ENCODE measurements at places on chromosomes 2 and 18.

DNA sequence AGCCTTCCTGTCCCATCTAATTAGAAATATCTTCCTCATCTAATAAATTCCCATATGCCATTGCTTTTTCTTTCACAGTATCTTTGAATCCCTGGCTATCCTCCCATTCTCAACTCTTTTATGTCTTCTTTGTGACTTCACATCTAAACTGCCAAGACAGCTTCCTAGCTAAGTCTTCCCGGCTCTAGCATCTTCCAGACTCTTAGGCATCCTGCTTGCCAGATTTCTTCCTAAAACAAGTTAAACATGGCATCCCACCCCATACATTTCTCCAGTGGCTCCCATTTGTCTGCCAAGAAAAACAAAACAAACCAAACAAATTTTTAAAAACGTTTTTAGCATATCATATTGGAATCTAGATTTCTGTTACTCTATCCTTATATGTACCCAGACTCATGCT lies 751.9 kb downstream of the MBD2 start:
- no peak for DNase-seq

DNA sequence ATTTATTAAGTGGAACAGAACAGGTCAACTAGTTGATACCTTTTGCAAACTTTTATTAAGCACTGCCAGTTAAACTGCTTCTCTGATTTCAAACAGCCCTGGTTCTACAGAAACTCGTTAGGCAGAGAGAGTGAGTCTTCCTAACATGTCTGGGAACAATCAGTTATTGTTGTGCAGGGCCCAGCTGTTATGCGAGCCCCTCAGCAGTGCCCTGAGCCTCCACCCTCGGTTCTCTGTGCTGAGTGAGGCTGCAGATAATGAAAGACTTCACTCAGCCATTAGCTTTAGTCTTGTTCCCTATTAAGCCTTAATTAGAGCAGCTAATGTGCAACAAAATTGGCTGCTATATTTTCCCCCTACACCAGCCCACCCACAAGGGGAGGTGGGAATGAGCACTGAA lies 39.6 kb downstream of the KCTD18 start:
- no peak for DNase-seq

DNA sequence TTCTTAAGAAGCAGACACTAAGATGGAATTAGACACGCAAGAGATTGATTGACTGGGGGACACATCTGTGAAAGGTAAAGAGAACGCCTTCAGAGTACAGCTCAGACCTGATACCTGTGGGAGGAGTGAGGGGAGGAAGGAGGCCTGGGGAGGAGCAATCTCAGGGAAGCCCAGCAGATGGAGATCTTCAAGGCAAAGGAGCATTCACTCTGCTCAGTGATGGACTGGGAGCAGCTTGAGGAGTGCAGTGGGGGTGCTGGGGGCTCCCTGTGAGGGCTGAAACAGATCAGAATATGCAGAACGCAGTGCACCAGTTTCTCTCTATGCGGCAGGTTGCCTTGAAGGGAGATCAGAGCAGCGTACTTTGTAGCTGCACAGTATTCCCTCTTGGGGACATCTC lies 103.7 kb upstream of the ATP8B1 start:
- DNase-seq, result no peak

GRCh38 chr2:176931588-176932563 lies 280.7 kb upstream of the HNRNPA3 start:
- DNase-seq, result no peak

DNA sequence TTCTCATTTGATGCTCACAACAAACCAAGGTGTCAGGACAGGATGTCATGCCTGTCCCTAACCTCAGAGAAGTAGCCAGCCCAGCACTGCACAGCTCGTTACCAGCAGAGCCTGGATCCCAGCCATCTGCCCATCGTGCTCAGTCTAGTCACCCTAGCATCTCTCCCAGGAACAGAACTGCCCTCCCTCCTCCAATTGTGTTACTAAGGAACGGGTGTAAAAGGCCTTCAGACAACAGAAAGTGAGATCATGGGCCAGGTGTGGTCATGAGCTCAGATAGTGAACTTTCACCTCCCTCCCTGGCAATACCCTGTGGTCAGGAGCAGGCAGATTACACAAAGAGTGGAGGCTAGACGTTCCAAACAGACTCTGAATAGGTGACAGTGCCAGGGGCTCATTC lies 111.8 kb upstream of the PPP1CB start:
- DNase-seq, result no peak

DNA sequence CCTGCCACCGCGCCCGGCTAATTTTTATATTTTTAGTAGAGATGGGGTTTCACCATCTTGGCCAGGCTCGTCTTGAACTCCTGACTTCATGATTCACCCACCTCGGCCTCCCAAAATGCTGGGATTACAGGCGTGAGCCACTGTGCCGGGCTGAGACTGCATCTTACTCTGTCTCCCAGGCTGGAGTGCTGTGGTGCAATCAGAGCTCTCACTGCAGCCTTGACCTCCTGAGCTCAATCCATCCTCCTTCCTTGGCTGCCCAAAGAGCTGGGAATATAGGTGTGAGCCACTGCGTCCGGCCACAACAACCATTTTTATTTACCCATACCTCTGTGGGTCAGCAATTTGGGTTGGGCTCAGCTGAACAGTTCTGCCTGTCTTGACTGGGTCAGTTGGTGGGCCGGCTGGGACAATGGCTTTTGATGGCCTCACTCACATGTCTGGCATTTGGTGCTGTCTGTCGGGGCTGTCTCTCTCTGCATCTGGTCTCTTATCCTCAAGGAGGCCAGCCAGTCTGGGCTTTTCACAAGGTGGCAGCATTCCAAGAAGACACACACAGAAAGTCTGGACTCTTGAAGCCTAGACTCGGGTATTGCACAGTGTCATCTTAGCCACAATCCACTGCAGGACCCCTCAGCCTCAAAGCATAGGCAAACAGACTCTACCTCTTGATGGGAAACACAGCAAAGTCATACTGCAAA lies 116.8 kb upstream of the GATA6 start:
- no peak for DNase-seq

DNA sequence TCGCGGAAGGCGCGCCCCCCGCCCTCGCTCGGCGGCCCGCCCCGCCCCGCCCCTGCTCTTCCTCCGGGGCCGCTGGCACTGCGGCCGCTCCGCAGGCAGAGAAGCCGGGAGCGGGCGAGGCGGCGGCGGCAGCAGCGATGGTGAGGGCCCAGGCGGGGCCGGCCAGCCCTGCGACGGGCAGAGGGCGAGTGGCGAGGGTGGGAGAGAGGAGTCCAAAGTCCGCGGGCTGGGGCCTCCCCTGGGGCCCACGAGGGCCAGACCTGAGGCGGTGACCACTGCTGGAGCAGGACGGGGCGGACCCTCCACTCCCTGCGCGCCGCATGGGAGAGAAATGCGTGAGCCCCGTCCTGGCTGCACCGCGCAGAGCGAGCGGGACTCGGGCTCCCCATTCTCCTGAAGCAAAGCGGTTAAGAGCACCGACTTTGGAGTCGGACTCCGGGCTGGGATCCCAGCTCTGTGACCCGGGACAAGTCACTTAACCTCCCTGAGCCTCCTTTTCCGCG lies at the start of gene VAMP5:
TSS of gene VAMP5 (plus strand) at position 78 of the 503 bp plus-strand sequence. CDS start at position 138, 60 bp downstream.
- DNase-seq, result peak; percentile 49

- DNase-seq, result no peak
These were observed 182.1 kb upstream of the CCDC68 start for GRCh38 chr18:55141318-55141717.

- DNase-seq, result no peak
These were observed 257.6 kb upstream of the RAB6C start for GRCh38 chr2:129721846-129722245.

DNA sequence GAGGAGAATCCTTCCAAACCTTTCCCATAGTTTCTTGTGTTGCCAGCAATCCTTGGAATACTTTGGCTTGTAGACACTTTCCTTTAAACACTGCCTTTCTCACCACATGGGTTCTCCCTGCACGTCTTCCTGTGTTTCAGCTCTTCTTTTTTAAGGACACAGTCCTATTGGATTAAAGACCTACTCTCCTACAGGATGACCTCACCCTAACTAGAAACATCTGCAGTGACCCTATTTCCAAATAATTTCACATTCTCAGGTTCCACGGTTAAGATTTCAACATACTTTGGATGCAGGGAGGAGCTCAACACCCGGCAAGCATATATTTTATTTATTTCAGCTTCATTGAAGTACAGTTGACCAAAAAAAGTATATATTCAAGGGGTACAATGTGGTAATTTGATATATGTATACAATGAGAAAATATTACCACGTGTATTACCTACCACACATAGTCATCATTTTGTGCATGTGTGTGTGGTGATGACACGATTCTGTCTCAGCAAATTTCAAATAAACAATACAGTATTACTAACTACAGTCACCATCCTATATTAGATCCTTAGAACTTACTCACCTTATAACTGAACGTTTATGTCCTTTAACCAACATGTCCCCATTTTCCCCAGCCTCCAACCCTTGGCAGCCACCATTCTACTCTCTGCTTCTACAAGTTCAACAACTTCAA lies 745.0 kb downstream of the CBLN2 start:
- DNase-seq, result no peak

GRCh38 chr2:217314021-217314460 lies 454.2 kb upstream of the TNP1 start:
- DNase-seq, result no peak

DNA sequence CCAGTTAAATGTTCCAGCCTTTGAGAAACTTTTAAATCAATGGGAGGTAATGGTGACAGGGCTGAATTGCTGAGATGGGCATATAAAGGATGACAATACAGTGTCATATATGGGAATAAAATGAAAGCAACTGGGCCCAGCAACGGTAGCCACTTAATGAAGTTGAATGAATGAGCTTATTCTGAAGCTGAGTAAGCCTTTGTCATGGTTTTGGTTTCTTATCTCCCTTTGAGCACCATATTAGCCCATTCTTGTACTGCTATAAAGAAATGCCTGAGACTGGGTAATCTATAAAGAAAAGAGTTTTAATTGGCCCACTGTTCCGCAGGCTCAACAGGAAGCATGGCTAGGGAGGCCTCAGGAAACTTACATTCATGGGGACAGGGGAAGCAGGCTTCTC lies 3.5 kb upstream of the THUMPD2 start:
- no peak for DNase-seq

DNA sequence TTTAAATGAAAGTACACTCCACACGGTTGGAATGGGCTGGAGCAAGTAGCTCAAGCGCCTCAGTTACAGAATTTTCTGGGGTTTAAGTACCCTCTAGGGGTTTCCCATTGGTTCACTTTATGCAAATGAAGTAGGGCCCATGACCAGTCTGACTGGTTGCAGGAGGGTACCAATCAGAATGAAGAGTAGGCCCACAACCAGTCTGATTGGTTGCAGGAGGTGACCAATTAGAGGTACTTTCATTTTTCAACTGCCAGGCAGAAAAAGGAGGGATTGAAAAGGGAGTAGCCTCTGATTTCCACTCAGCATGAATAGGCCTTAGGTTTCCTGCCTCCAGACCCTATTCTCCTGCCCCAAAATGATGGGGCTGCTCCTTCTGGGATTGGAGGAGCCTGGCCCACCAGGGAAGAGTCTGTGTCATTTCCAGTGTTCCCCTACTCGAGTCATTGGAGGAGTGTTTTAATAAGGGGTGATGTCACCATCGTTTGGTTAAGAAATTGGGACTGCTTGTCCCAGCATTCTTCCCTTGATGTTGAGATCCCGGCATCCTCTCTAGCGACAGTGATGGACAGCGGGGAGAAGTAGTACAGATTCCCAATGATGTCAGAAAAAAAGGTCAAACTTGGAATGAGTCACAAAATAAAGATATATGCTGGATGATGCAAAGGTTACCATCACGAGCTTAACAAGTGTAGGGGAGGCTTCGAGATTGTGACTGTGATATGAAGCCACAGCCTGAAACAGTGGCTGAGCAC lies 210.4 kb downstream of the SH3BP4 start:
- no peak for DNase-seq

GRCh38 chr2:61135510-61135909 lies 26.5 kb upstream of the C2orf74 start:
- DNase-seq, result no peak

GRCh38 chr18:31407649-31408048 lies 31.1 kb downstream of the DSG4 start:
- no peak for DNase-seq

DNA sequence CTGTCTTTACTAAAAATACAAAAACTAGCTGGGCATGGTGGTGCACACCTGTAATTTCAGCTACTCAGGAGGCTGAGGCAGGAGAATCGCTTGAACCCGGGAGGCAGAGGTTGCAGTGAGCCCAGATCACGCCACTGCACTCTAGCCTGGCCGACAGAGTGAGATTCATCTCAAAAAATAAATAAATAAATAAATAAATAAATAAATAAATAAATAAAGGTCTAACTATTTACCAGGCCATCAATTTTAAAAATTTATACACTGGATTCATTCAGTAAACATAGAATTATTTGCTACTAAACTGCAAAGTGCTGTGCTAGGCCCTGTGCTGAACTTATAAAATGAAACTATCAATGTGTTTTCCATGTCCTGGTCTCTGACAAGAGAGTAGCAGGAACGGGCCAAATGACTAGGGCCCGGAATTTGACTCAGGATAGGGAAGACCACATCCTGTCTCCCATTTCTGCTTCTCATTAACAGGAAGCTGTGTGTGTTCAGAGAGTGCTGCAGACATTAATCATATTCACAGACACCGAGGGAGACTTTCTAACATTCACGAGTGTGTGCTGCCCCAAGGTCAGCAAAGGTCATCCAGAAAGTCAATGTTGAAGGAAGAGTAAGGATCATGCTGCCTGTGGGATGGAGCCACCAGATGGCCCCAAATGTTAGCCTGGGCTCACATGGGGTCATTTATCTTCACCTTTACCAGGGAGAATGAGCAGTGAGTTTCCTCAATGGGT lies 95.8 kb downstream of the SPP2 start:
- no peak for DNase-seq

DNA sequence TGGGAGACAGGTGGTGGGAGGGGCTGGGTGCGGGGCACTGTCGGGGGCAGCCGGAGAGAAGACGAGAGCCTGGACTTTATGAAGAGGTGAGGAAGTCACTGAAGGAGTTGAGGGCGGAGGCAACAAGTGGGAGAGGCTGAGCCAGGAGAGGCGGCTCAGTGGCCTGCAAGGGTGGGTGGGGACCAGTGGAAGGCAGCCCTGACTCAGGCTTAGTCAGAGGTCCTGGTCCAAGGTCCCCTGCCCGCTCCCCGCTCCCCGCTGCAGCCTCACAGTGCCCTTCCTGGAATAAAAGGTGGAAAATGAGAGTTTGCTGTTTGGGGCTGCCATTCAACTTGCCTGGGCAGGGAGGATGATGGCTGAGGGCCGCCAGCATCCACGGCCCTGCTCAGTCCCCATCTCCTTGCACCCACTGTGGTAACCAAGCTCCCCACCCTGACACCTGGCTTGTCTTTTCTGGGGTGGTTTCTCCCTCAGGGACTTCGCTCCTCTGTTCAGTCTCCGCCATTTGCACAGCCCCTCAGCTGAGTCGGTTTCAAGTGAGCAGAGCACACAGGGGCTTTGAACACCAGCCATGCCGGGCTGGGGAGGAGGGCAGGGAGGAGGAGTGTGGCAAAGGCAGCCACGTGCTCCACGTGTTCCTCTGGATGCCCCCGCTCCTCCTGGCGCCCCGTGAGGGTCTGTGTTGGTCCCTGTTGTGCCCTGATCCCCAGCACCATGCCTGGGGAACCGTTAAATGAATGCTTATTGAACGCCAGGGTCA lies 13.7 kb upstream of the RALB start:
- no peak for DNase-seq

GRCh38 chr2:40144022-40144421 lies 307.9 kb downstream of the SLC8A1 start:
- no peak for DNase-seq

- DNase-seq, result no peak
These were observed 1.2 kb downstream of the GYPC start for GRCh38 chr2:126657148-126657635.

- no peak for DNase-seq
These were observed 177.4 kb downstream of the ASXL3 start for GRCh38 chr18:33755391-33755790.

- no peak for DNase-seq
These were observed 193.2 kb upstream of the TPO start for GRCh38 chr2:1219901-1220573.

GRCh38 chr2:126687503-126687902 lies 31.5 kb downstream of the GYPC start:
- DNase-seq, result no peak

Data from frontal cortex (tissue), 4 donors.